ENCODE measurements at places on chromosomes 6 and 20.

GRCh38 chr20:760751-761417 is 7.4 kb downstream of the SLC52A3 start:
- peak; percentile 68 for DNase-seq

DNA sequence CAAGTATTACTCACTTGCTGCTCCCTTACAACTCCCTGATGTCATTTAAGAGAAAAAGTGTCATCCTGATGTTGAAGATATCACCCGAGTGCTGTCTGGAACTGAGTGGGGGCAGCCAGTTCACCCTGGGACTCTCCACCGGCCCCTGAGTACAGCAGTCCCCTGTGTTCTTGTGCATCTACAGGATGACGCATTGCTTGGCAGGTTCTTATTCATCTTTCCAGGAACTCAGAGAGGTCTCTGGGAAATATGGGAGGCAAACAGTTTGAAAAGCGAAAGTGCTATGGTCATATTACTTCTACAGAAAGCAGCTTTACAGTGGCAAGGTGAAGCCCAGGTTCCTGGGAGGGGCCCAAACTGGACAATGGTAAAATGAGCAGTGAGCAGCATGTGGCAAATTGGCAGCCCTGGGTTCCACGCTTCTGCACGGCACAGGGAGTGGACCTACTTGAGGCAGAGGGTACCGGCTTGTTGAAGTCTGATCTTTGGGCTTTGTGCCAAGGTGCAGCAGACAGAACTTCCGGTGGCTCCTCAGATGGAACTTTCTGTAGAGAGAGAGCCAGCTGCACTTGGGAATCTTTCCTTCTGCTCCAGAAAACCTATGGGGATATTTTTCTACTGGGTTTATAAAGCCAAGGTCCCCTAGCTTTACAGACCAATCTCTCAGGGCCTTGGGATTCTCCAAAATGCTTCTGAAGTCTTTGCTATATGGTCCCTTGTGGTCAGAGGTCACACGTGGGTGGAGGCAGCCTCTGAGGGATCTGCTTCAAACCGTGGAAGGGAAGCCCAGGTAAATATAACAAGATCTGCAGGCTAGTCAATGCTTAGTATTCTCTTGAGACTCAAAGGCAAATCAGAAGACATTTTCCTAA is 128.3 kb downstream of the MAP3K7 start:
- DNase-seq, result peak; percentile 88

- no peak for DNase-seq
These were observed 21.0 kb downstream of the KCNK5 start for GRCh38 chr6:39208223-39208739.

- no peak for DNase-seq
These were observed 67.1 kb downstream of the EPB41L2 start for GRCh38 chr6:130995783-130996447.

GRCh38 chr20:24980291-24981053 is 12.1 kb downstream of the APMAP start:
- no peak for DNase-seq

- DNase-seq, result no peak
These were observed 14.3 kb downstream of the HRH3 start for GRCh38 chr20:62205618-62206387.

DNA sequence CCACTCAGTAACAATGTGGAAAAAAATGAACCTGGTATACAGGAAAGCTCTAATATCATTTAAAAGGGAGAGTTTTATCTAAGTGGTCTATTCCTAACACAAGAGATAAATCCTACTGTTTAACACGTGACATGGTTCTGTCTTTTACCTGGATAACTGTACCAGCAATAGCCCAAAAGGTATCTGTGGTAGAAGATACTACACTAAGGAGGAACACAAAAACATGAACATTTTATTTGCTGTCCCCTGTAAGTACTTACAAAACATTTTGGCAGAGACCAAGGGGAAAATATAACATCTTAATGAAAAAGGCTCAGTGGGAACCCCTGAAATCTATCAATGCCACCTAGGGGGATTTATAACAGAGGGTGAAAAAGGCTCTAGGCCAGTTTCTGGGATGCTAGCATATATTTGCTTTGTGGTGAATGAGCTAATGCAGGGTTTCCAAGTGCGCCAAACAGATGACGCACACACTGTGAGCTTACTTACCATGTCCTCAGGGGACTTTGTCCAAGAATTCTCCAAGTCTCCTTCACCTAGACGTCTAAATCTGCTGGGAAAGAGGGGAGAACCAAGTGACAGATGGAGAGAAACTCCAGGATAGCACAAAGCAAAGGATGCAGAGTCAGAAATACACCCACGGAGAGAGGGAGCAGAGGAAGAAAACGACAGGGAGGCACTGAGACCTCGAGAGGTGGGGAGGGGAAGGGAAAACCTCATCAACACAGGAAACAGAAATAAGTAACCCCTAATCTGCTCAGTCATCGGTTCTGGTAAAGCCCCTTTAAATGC is 147.9 kb upstream of the PRND start:
- no peak for DNase-seq

DNA sequence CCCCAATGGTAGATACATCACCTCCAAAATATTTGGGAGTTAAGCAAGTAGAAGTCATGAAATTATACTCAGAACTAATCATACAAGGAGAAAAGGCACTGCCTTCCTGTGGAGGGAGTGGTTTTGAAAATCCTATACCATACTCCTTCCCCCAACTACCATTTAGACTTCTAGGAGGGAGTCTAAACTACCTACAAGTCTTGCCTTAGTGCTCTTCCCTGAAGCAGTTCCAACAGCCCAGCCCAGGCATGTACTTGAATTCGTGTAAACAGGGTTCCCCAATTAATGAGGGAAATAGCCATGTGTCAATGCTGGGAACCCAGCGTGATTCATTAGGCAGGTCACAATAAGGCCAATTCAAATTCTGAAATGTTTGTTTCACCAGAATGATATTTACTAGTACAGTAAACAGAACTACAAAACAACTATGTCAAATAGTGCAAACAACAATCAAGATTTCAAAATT is 39.1 kb upstream of the SGK1 start:
- DNase-seq, result no peak

GRCh38 chr6:167766986-167767714 is 59.6 kb upstream of the AFDN start:
- DNase-seq, result no peak

DNA sequence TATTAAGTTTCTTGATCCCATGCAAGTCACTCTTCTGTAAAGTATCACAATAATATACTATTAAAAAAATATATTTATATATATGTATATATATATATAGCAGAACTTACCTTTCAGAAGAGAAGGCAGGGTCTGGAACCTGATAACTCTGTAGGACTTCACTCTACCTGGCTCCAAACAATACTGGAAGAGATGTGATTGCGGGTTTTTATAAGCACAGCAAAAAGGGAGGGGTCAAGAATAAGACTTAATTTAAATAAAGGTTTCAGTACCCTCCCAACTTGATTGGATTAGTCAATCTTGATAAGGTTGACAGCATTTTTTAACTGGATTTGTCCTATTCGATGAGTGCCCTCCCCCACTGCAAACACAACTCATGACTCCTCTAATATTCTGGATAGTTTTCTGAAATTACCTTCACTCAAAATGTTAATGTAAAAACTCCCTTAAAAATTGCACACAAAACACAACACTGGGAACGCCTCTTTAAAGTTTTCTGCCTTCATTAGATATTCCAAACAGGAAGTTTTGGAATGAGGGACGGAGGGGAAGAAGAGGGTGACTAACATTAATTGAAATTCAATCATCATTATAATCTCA is 4.0 kb upstream of the ZNF217 start:
- no peak for DNase-seq

Measured in activated naive CD4-positive, alpha-beta T cell treated with anti-CD3 and anti-CD28 coated beads, Interleukin-2, amount 50 U/mL, for 72 hours (primary cell).